Stimulated activated CD4-positive, alpha-beta T cell treated with anti-CD3 and anti-CD28 coated beads, Interleukin-1b, Interleukin-23, amount 100 ng/mL, for 1 hour (primary cell): ENCODE measurements at places on chromosomes 6 and 20.

- no peak for DNase-seq
These were observed 141.3 kb downstream of the PXDC1 start for GRCh38 chr6:3610206-3610605.

GRCh38 chr6:116349216-116349615 lies 21.5 kb upstream of the DSE start:
- no peak for DNase-seq

DNA sequence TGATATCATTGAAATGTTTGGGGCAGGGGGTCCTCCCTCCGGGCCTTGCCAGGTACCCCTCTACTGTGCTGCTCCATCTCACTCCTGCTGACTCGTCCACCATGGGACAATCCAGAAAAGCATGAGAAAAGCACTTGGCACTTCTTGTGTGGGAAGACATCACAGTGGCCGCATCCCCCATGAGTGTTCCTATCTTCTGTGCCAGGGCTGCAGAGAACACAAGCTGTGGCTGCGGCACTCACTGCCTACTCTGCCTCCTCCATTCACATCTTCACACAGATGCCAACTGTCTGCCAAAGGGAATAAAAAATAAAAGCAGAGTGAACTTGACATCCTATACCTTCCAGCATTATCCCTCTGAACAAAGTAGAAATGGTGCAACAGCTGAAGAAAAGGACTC lies 117.4 kb upstream of the PROKR2 start:
- no peak for DNase-seq

DNA sequence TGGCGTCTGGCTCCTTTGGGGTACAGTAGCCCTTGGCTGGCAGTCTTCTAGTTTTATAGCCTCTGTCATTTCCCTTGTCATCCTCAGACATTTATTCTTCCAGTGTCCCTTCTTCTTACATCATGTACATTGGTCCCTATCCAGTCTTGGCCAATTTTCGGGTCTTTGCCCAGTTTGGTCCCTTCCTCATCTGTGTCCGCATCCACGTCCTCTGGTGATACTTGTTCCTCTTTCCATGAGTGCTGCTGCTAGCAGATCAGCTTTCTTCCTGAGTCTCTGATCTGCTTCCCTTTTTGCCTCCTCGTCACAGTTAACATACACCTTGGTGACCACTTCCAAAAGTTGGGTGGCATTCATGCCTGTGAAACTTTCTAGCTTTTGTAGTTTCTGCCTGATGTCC lies 86.2 kb upstream of the GPR6 start:
- DNase-seq = no peak

- DNase-seq = no peak
These were observed 182.9 kb downstream of the SOD2 start for GRCh38 chr6:159510141-159510540.

GRCh38 chr20:39429726-39430125 lies 467.6 kb downstream of the DHX35 start:
- no peak for DNase-seq

DNA sequence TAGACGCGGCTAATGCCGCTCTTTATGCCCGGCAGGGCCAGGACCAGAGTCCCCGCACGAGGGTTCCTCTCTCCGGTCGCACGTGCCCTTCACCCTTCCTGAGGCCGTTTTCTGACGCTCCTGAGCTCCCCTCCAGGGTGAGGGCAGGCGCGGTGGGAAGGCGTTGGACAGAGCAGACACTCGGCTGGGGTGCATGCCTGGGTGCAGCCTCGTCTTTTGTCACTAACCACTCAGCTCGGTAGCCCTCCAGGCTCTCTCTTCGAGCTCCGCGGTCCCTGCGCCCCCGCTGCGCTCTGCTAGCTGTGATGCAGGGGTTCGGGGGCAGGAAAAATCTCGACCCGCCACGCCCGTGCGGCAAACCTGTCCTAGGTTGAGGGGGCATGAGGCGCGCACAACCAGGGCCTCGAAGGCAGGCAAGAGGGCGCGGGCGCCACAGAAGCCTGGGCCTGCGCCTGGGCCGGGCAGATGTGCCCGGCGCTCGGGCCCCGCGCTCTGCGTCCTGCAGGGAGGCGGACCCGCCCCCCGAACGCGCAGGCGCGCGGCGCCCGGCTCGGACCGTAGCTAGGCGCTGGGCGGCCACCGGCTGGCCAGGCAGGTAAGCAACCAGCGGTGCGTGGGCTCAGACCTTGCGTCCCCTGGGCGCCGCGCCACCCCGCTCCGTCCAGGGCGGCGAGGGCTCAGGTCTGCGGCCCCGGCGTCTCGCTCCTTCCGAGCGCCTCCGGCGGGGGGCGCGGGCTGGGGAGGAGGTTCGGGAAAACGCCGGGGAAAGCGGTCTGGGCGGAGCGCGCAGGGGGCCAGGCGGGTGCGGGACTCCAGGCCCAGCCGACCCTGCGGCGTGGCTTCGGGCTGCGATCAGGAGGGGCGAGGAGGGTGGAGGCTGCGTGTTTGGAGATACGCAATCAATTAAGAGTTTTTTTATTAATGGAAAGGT lies at the start of gene L3MBTL1:
Gene L3MBTL1 (plus strand): TSS at position 548 of the 931 bp plus-strand sequence. CDS start 5,807 bp downstream, outside the sequence.
- no peak for DNase-seq

DNA sequence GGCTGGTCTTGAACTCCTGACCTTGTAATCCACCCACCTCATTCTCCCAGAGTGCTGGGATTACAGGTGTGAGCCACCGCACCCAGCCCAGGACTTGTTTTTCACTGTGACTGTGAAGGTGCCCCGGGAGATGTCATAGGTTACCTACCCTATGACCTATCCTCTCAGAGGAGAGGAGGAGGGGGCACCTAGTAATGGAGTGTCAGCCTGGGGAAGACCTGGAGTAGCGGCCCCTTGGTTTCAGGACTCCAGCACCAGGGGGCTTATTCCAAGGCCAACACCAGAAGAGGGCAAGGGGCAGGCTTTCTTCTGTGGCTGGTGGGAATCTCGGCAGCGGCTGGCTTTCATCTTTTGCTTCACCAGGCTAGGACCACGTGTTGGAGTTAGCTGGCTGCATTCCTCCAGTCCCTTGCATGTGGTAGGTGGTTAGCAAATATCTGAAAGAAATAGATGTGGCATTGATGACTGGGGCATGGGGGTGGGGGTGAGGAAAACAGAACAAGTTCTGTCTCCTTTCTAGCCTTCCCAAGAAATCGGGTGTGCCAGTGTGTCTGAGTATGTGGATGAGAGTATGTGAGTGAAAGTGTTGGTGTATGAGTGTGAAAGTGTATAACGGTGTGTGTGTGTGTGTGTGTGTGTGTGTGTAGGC lies 7.9 kb upstream of the ITPR3 start:
- no peak for DNase-seq

DNA sequence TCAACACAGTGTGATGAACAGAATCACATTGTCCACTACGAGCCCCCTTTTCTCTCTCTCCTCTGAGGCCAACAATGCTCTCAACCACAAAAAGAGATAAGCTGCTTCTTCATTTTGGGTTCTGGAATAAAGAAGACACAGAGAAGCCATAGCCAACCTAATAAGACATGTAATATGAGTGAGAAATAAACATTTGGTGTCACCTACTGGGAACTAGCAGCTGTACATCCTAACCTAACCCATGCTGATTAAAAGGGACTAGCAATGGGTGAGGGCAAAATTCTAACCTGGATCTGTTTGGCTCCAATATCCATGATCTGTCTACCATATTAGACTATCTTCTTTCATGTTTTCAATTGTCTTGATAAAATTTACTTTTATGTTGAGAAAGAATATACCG lies 369.1 kb upstream of the MARCKS start:
- DNase-seq = no peak

GRCh38 chr6:8686077-8686476 lies 250.7 kb upstream of the SLC35B3 start:
- no peak for DNase-seq

DNA sequence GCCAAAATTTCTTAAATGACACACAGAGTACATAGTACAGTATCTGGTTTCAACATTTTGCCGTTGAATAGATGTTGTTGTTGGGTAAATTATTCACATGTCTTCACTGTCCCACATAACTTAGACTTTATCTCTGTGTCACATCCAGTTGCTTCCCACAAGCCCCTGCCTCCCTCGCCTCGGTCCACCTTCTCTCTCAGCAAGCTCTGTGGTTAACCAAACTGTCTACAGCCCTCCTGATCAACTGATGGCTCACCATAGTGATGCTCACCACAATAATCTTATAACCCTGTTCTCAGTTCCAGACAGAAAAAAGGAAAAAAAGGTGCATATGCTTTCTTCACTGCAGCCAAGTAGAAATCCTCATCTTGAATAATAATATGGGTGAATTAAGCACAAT lies 23.0 kb downstream of the IL17F start:
- no peak for DNase-seq

GRCh38 chr20:56001106-56001785 lies 4.1 kb downstream of the CBLN4 start:
- DNase-seq = no peak

GRCh38 chr6:129645830-129646579 lies 64.0 kb downstream of the ARHGAP18 start:
- DNase-seq = no peak
